Liver (tissue), 10 donors: ENCODE measurements at places on chromosomes 6 and 20. TPM values are rescaled to one million over a fixed set of nuclear protein-coding genes. Genes with fewer than 3 reads are reported as not detected.

The RTF2 gene
- 46.6 TPM for polyA plus RNA-seq

The RUNX2 gene
- 0.09 TPM for polyA plus RNA-seq

The IFT52 gene
- 3.3 TPM for polyA plus RNA-seq

The APCDD1L gene
- polyA plus RNA-seq: 0.04 TPM

The SRXN1 gene
- polyA plus RNA-seq: 14.3 TPM

The FBXO9 gene
- 36.8 TPM for polyA plus RNA-seq

The TREM2 gene
- polyA plus RNA-seq: 0.18 TPM

The TNNC2 gene
- 0.31 TPM for polyA plus RNA-seq

DNA sequence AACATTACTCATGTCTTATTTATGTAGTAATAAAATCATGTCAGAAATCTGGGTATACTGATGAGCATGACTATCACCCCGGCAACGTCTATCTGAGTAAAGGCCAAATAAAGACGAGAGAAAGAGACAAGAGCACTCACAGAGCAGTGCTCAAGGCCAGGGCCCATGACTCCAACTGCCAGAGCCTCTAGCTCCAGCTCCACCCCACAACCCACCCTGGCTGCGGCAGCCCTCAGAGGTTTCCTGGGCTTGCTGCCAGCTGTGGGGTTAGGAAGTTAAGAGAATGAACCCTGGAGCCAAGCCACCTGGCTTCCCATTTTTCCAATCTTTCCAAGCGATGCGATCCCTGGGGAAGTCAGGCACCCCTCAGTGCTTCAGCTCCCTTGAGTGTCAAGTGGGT lies 92.0 kb upstream of the PAX1 start:
- no peaks in the 10 kb centered on the region for H3K27me3 ChIP-seq
- H3K36me3 ChIP-seq: no peaks in the 10 kb centered on the region
- no peak overlapping the region for H3K27ac ChIP-seq
- no peak overlapping the region for H3K4me3 ChIP-seq

DNA sequence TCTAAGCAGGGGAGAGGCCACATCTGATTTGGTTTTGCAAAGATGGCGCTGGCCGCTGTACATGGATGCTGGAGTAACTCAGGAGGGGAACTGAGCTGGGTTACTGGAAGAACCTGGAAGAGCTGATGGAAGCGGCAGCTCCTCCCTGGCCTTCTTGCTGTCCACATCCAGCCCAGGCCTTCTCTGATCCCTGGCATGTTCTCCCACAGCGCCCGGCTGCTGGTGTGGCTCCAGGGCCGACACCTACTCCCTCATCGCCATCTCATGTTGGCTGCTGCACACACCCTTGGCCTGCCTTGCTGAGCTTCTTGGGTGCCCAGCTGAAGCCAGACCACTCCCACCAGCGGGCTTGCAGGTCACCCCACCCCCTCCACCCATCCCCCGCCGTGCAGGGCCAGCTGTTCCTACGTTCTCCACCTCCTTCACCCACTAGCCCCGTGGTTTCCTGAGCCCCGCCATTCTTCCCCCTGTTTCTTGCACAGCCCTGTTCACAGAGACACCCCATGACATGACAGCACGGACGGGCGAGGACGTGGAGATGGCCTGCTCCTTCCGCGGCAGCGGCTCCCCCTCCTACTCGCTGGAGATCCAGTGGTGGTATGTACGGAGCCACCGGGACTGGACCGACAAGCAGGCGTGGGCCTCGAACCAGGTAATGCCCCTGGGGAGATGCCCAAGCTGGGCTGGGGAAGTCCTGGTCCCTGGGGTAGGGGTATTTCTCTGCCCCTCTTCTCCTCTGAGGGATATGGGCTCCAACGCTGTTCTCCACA lies 28.4 kb downstream of the VSTM2L start:
- no peaks in the 10 kb centered on the region for H3K36me3 ChIP-seq
- H3K27me3 ChIP-seq: no peaks in the 10 kb centered on the region
- no peak overlapping the region for H3K4me3 ChIP-seq
- peaks cover 2% of the 10 kb centered on the region for H3K4me1 ChIP-seq
- DNase-seq: no peak

- H3K4me1 ChIP-seq: no peaks in the 10 kb centered on the region
- no peak overlapping the region for H3K27ac ChIP-seq
- H3K36me3 ChIP-seq: no peaks in the 10 kb centered on the region
- H3K4me3 ChIP-seq: no peak overlapping the region
- no peak for DNase-seq
Observed at GRCh38 chr20:18662279-18663040, 74.6 kb downstream of the DTD1 start.

- H3K36me3 ChIP-seq: no peaks in the 10 kb centered on the region
- peaks cover 19% of the 10 kb centered on the region for H3K4me1 ChIP-seq
- DNase-seq: no peak
- H3K4me3 ChIP-seq: no peak overlapping the region
- H3K27me3 ChIP-seq: no peaks in the 10 kb centered on the region
- H3K27ac ChIP-seq: peak overlapping the region; percentile 14
Observed at GRCh38 chr6:139903411-139904157, 529.1 kb upstream of the CITED2 start.

DNA sequence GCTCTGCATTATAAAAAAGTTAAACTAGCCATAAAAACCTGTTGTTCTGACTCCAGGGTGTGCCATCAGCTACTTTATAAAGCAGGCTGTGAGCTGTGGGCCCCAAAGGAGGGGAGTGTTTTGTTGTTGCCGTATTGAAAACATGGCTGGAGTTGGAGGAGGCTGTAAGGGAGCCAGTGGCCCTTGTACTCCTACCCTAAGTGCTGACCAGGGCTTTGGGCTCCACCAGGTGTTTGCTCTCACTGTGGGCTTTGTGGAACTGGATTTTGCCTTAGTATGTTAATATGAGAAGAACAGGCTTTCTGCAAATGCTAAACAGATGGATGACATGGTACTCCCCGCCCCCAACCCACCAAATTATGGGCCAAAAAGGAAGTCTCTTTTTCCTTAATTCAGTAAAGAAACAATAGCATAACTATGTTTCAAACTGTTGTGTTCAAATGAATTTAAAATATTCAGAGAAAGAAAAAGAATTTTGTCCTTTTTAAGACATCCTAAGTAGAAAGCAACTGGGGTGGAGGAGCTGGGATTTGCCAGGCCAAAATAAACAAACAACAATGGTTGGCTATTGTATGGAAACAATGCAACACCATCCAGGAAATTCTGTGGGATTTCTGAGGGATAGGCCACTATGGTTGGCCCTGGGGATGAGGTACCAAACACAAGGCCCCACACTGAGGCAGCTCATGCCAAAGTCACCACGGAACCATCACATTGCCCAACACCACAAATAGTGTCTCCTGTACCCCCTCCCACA lies 63.3 kb downstream of the PLCG1 start:
- H3K27ac ChIP-seq: no peak overlapping the region
- H3K4me1 ChIP-seq: no peaks in the 10 kb centered on the region
- H3K36me3 ChIP-seq: peaks cover 12% of the 10 kb centered on the region
- DNase-seq: no peak
- no peaks in the 10 kb centered on the region for H3K27me3 ChIP-seq

DNA sequence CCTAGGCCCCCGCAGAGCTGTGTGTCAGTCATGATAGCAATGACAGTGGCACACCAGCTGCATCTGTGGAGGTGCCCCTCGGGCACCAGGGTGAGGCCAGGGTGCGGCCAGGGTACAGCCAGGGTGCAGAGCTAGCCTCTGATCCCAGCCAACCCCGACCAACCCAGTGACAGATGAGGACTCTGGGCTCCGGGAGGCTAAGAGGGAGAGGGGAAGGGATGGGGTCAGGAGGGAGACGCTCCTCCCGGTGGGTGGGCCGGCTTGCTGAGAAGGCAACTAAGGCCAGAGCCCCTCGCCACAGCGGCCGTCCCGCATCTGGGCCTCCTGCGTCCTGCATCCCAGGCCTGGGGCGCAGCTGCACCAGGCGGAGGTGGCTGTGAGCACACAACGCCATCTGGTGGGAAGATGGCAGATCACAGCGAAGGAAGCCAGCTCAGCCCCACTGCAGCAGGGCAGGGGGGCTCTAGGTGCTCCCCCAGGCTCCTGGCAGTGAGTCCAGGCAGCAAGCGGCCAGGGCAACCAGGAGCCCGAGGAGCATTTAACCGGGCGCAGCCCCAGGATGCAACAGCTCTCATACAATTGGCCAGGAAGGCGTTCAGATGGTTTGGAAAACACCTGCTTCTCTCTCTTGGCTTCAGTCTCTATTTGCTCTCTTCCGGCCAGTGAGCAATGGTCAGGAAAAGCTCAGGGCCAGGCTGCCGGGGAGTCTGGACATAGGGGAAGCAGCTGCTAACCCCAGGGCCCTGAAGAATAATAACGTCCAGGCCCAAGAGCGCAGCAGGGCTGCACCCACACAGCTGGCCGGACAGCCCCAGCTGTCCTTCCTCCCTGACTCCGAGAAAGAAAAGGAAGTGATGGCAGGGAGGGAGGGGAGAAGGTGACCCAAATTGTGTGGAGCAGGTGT lies 169.4 kb downstream of the TAF4 start:
- H3K4me1 ChIP-seq: no peaks in the 10 kb centered on the region
- no peak overlapping the region for H3K4me3 ChIP-seq
- H3K36me3 ChIP-seq: no peaks in the 10 kb centered on the region
- no peak overlapping the region for H3K27ac ChIP-seq
- no peaks in the 10 kb centered on the region for H3K27me3 ChIP-seq

DNA sequence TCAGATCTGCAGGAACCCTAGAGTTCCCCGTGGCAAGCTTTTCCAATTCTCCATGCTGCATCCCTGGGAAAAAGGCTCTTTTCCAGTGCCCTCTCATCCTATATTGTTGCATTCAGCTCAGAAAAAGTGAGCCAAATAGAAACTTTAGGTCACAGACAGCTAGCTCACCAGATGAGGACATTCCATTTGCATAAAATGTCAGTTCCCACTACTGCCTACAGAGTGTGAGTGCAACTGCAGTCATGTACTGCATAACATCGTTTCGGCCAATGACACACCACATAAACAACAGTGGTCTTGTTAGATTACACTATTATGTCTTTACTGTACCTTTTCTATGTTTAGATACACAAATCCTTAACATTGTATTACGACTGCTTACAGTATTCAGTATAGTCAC lies 8.6 kb downstream of the HS3ST5 start:
- H3K36me3 ChIP-seq: no peaks in the 10 kb centered on the region
- H3K27ac ChIP-seq: no peak overlapping the region
- H3K4me1 ChIP-seq: no peaks in the 10 kb centered on the region
- no peak overlapping the region for H3K4me3 ChIP-seq

GRCh38 chr6:143258945-143259344 lies 191.6 kb downstream of the ADAT2 start:
- no peaks in the 10 kb centered on the region for H3K27me3 ChIP-seq
- DNase-seq: no peak
- H3K36me3 ChIP-seq: no peaks in the 10 kb centered on the region

- H3K4me3 ChIP-seq: no peak overlapping the region
- H3K27ac ChIP-seq: peak overlapping the region; percentile 98
- no peaks in the 10 kb centered on the region for H3K27me3 ChIP-seq
- peaks cover 69% of the 10 kb centered on the region for H3K4me1 ChIP-seq
Observed at GRCh38 chr20:1935696-1936366, 40.6 kb downstream of the SIRPA start.

DNA sequence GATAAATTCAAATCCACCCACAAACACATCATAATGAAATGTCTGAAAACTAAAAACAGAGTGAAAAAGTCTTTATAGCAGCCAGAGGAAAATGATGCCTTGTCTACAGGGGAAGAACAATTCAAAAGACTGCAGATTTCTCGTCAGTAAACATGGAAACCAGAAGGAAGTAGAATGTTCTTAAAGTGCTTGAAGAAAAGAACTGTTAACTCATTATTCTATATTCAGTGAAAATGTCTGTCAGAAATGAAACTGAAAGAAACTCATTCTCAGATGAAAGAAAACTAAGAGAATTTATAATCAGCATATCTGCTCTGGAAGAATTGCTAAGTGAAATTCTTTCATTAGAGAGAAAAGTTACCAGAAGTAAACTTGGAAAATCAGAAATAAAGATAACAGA lies 416.1 kb downstream of the TBC1D32 start:
- H3K27ac ChIP-seq: no peak overlapping the region
- no peaks in the 10 kb centered on the region for H3K27me3 ChIP-seq
- H3K36me3 ChIP-seq: no peaks in the 10 kb centered on the region
- H3K4me3 ChIP-seq: no peak overlapping the region

GRCh38 chr20:9617940-9618339 lies 103.5 kb downstream of the LAMP5 start:
- no peaks in the 10 kb centered on the region for H3K36me3 ChIP-seq
- H3K4me3 ChIP-seq: no peak overlapping the region
- no peaks in the 10 kb centered on the region for H3K4me1 ChIP-seq

- no peaks in the 10 kb centered on the region for H3K27me3 ChIP-seq
- DNase-seq: no peak
- no peak overlapping the region for H3K4me3 ChIP-seq
- H3K36me3 ChIP-seq: no peaks in the 10 kb centered on the region
- H3K27ac ChIP-seq: peak overlapping the region; percentile 79
Observed at GRCh38 chr6:37059344-37060194, 54.1 kb downstream of the FGD2 start.

DNA sequence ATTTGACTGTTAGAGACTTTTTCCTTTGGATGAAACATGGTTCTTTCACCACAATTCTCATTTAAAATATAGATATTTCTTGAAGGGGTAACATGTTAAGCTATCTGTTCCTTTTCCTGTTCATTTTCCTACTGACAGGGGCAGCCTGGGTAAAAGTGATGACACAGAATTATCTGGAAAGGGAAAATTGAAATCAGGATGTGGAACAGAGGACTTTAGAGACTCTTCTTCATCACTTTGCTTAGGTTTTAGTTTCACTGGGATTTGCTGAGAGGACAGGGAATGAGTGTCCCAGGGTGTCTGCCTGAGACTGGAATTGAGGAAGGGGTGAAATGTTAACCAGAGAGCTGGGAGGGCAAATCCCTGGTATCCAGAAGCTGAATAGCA lies 116.0 kb downstream of the RNF144B start:
- no peak for DNase-seq
- H3K27me3 ChIP-seq: no peaks in the 10 kb centered on the region
- H3K27ac ChIP-seq: peak overlapping the region; percentile 71
- H3K36me3 ChIP-seq: no peaks in the 10 kb centered on the region
- H3K4me3 ChIP-seq: peak overlapping the region; percentile 69
- H3K4me1 ChIP-seq: peaks cover 3% of the 10 kb centered on the region

GRCh38 chr6:82138075-82138791 lies 109.3 kb downstream of the IBTK start:
- no peak overlapping the region for H3K4me3 ChIP-seq
- H3K27ac ChIP-seq: no peak overlapping the region
- H3K27me3 ChIP-seq: no peaks in the 10 kb centered on the region
- H3K36me3 ChIP-seq: no peaks in the 10 kb centered on the region
- H3K4me1 ChIP-seq: no peaks in the 10 kb centered on the region
- DNase-seq: no peak

DNA sequence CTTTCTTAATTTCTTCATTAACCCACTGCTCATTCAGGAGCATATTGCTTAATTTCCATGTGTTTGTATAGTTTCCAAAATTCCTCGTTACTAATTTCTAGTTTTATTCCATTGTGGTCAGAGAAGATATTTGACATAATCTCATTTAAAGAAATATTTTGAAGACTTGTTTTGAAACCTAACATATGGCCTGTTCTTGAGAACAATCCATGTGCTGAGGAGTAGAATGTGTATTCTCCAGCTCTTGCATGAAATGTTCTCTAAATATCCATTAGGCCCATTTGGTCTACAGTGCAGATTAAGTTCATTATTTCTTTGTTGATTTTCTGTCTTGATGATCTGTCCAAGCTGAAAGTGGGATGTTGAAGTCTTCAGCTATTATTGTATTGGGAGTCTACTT lies 251.7 kb downstream of the ALDH8A1 start:
- no peak overlapping the region for H3K4me3 ChIP-seq
- no peak overlapping the region for H3K27ac ChIP-seq
- H3K36me3 ChIP-seq: no peaks in the 10 kb centered on the region

GRCh38 chr6:28896505-28897368 lies 27.0 kb downstream of the TRIM27 start:
- H3K4me3 ChIP-seq: peak overlapping the region; percentile 71
- DNase-seq: peak; percentile 70
- peaks cover 10% of the 10 kb centered on the region for H3K36me3 ChIP-seq
- H3K27ac ChIP-seq: peak overlapping the region; percentile 91

- no peaks in the 10 kb centered on the region for H3K27me3 ChIP-seq
- DNase-seq: no peak
- peak overlapping the region; percentile 68 for H3K27ac ChIP-seq
- H3K4me3 ChIP-seq: no peak overlapping the region
- H3K36me3 ChIP-seq: peaks cover 22% of the 10 kb centered on the region
Observed at GRCh38 chr6:42210551-42210950, 7.1 kb downstream of the MRPS10 start.
